ENCODE measurements at places on chromosomes 13 and 19. TPM values are rescaled to one million over a fixed set of nuclear protein-coding genes. Genes with fewer than 3 reads are reported as not detected.

The RNF17 gene
- total RNA-seq, result not detected

The RBM42 gene
- 143 TPM for total RNA-seq

The CASP14 gene
- total RNA-seq, result not detected

The ZNF730 gene
- total RNA-seq, result not detected

The RAB3A gene
- 1.1 TPM for total RNA-seq

The IFNL4 gene
- not detected for total RNA-seq

The OR7C1 gene
- total RNA-seq, result not detected

The FUT3 gene
- not detected for total RNA-seq

The HAUS8 gene
- total RNA-seq, result 16.4 TPM

The MAP1S gene
- 29.4 TPM for total RNA-seq

The KIR3DL1 gene
- not detected for total RNA-seq

The KIR2DL1 gene
- total RNA-seq, result not detected

The NEK3 gene
- 6.5 TPM for total RNA-seq

The ERICH6B gene
- not detected for total RNA-seq

The TGFBR3L gene
- total RNA-seq, result 2.3 TPM

The ZNF90 gene
- not detected for total RNA-seq

The TEKTIP1 gene
- total RNA-seq, result not detected

Data from A549 treated with CpdA at 1 μM for 4 hours (cell line).